ENCODE measurements at places on chromosomes 16 and 17.

GRCh38 chr17:50531428-50532025, 1.0 kb upstream of the EPN3 start:
- DNase-seq = no peak

DNA sequence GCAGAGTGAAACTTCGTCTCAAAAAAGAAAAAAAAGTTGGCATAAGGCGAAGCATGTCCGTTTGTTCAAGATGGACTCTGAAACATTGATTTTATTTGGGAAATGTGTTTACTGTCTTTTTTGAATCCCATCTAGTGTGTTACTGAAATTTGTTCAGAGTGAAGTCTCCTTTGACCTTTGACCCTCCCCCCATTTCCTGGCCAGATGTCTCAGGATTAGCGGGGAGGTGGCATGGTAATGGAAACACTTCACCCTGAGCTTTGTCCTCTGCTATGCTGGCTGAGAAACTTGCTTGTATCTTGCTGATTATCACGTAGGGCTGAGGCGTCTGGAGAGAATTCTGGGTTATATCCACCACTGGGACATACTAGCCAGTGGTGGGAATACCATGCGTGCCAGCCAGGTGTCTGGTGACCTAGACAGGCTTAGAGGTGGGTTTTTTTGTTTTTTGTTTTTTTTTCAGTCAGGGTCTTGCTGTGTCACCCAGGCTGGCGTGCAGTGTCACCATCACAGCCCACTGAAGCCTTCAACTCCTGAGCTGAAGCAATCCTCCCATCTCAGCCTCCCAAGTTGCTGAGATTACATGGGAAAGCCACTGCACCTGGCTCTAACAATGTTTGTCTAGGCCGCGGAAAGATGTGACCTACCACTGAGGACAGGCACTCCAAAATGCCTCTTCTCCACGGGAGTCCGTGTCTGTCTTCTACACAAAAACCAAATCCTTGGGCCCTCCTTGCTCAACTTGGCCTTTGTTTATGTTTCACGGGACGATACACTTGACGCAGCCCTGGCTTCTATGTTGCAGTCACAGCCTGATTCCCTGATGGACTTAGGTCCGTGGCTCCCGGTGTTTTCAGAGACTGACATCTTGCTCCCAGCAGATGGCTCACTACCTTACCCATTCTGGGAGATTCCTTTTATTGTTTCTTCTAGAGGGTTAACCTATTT, 6.6 kb upstream of the GALK1 start:
- DNase-seq = no peak

GRCh38 chr17:62109378-62109902, 44.4 kb upstream of the MED13 start:
- no peak for DNase-seq

- DNase-seq = no peak
Measured at GRCh38 chr16:54938212-54939028, 7.8 kb downstream of the IRX5 start.

DNA sequence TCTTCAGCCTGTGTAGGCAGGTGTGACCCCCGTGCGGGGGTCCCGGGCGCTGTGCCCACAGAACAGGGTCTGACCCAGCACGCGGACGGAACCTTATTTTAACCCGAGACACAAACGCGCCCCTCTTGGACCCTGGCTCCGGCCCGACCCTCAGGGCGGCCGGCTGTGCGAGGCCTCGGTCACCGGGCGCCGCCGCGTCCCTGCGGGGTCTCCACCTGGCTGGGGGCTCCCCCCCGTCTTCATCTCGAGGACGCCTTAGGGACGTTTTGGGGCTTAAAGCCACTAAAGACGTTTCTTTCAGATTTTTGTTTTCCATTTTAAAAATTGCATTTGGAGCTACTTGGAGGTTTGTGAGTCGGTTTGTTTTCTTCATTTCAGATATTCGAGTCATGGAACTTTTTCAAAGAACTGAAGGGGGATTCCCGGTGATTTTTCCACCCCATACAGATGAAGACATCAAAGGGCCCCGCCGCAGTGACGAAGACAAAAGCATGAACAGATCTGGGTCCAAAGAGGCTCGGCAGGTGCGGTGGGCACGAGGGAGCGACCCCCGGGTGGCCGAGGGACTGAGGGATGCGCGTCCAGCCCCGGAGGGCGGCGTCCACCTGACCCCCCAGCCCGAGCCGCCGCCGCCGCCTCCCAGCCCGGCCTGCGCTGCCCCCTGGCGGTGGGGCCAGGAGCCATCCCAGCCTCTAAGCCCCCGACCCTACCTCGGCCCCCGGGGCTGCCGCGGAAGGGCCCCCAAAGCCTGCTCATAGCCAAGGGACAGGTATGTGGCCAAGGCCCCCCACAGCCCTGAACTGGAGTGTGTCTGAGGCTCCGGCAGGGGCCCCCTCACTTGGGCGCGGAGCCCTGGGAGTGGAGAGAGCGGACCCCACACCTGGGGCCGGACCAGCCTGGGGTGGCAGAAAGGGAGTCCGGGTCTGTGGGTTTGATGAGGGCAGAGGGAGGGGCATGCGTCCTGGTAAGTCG, 3.8 kb upstream of the CD7 start:
- DNase-seq = no peak

DNA sequence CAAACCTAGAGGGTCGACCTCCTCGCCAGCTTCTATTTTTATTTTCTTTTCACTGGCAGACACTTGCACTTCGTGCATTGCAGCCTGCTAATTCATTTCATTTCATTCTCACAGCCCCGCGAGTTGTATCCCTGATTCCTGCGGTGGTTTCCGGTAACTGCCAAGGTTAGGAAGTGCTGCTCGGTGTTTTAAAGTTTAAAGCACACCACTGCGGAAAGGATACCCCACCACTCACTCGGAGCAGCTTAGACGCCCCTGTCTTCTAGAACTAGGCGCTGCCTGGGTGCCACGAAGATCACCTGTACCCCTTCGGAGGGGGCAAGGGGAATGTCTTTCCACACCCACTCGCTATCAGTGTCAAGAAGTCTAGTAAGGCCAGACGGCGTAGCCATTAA, 509 bp downstream of the CNEP1R1 start:
- no peak for DNase-seq

DNA sequence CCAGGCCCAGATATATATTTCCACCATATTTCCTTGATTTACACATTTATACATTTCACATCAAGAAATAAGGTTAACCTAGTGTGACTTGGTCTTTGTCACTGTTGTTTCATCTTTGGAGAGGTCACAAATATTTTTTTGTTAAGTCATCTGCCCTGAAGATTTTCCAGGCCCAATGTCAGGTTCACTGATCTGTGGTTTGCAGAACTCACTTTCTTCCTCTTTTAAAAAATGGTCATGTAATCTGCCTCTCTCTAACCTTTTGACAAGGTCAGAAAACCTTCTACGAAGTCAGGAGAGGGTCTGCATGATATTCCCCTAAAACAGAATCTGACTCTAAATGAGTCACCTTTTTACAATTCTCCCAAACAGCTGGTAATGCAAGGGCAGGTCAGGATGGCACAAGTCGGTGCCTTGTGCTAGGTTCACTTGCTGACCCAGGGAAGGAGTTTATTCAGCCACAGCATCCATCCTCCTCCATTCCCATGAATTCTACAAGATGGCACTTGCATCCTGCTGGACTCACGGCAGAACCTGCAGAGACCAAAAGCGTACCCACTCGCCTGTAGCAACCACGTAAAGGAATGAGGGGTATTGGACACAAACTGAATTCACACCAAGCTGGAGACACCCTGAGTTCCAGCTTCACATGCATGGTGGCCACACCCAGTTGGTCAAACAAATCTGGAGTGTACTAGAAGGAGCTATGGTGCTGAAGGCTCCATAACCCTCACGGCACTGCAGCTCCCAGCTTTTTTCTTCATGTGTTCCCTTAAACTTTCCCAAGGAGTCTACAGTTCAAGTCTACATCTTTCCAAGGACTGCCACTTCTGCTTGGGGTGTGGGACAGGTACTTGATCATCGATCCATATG, 1.6 kb upstream of the KIAA0513 start:
- DNase-seq = no peak

DNA sequence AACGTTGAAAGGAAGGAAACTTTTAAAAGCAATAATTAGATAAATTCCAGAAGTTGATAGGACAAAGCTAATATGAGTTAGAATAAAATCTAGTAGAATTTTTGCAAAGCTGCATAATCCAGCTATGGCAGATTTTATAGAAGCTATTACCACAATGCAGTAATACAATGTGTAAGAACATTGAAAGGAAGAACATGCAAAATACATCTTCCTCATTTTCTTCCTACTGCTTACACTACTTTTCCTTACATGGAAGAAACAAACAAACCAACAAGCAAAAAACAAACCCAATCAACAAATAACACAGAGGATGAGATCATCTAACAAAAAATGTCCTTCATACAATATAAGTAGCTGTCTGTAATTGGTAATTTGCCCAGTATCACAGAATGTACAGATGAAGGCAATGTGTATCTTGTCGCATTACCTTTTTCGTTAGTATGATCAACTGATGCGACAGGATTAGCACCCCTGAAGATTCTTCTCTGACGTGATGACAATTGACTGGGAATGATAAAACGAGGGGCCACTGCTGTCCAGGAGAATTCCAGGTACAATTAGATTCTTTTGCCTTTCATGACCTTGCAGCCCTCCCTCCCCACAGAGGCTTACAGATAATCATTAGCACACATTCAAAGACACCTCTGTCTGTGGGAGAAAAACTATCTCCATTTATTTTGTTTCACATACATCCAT, 21.2 kb upstream of the LRRC37A start:
- no peak for DNase-seq

- no peak for DNase-seq
Measured at GRCh38 chr17:20262226-20263114, 204.9 kb downstream of the LGALS9B start.

DNA sequence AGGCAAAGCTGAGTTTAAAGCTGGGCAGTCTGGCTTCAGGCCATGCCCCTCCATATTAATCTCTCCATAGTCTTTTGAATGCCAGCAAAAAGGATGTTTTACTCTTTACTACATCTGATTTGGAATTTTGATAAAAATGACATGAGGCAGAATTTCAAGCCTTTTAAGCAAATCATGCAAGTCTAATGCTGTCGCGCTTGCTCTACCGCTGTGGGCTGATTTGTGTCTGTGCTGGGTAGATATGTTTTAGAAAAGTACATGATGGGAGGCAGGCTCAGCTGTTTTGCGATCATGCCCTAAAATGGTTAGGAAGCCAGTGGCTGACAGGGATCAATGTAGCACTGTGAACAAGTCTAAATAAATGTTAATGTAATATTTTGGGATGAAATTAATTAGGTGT, 311.9 kb downstream of the CA10 start:
- no peak for DNase-seq

DNA sequence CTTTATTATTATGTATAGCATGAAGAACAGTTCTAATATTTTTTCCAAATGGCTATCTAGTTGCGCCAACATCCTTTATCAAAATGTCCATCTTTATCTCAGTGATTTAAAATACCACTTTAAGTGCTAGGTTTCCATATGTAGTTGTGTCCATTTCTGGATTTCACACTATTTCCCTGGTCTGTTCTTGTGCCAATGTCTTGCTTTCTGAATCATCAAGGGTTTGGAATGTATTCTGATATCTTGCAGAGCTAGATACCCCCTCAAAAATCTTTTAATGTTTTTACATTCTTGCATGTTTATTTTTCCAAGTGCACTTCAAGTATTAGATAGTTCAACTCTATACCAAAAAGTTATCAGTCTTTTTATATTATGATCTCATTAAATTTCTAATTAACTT, 14.3 kb downstream of the MBTD1 start:
- DNase-seq = no peak

- DNase-seq = no peak
Measured at GRCh38 chr16:58501242-58502131, 1.5 kb downstream of the NDRG4 start.

- no peak for DNase-seq
Measured at GRCh38 chr16:57489229-57489628, 2.9 kb upstream of the DOK4 start.

GRCh38 chr17:82449131-82449882, 1.2 kb downstream of the CYBC1 start:
- DNase-seq = no peak

- DNase-seq = no peak
Measured at GRCh38 chr17:78598013-78598471, 20.8 kb upstream of the DNAH17 start.

- DNase-seq = no peak
Measured at GRCh38 chr17:17738901-17739300, 57.6 kb downstream of the RAI1 start.

- no peak for DNase-seq
Measured at GRCh38 chr16:83936581-83937165, 16.4 kb upstream of the OSGIN1 start.

GRCh38 chr16:61891460-61891859, 144.8 kb downstream of the CDH8 start:
- no peak for DNase-seq

DNA sequence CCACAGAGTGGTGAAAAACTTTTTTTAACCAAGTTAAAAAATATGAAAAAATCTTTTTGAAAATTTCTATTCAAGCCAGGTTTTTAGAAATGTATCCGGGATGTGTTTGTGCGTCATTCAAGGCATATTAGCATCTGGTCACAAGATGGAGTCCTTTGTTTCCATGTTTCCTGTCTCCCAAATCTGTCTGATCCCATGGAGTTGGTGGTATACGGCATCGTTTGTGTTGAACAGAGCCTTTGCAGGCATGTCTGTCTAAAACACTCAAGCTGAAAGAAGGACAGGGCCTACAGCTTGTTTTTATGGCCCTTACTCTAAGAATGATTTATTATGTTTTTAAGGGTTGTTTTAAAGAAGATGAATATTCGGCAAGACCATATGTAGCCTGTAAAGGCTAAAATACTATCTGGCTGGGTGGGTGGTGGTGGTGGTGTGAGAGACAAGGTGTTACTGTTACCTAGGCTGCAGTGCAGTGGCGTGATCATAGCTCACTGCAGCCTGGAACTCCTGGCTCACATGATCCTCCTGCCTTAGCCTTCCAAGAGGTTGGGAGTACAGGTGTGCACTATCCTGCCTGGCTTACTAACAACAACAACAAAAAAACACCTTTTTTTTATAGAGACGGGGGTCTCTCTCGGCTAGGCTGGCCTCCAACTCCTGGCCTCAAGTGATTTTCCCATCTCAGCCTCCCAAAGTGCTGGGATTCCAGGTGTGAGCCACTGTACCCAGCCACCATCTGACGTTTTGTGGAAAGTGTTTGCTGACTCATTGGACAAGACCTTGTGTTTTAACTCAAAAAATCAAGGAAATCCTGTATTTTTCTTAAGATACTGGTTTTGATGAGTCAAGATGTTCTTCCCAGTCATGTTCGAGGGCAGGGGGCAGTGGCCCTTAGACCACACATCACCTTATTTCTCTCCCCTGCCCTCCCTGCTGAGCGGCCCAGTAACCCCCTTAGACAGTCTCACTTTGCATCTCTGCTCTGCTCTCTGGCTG, 52.2 kb downstream of the NDE1 start:
- no peak for DNase-seq

DNA sequence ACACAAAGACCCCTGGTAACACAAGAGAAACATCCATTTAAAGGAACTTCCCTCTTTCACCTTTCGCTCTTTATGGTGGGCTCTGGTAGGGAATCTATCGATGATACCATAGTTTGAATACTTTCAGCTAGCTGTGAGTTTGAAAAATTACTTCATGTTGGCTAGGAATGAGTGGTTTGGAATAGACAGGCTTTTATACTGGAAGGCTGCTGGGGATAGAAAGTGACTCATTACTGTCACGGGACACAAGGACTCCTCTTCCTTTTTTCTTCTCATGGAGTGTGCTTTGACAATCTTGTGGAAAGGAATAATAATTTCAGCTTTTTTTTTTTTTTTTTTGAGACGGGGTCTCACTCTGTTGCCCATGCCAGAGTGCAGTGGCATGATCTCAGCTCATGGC, 76.9 kb downstream of the CYB561 start:
- DNase-seq = no peak
